ENCODE measurements at places on chromosomes 11 and 22. TPM values are rescaled to one million over a fixed set of nuclear protein-coding genes. Genes with fewer than 3 reads are reported as not detected.

DNA sequence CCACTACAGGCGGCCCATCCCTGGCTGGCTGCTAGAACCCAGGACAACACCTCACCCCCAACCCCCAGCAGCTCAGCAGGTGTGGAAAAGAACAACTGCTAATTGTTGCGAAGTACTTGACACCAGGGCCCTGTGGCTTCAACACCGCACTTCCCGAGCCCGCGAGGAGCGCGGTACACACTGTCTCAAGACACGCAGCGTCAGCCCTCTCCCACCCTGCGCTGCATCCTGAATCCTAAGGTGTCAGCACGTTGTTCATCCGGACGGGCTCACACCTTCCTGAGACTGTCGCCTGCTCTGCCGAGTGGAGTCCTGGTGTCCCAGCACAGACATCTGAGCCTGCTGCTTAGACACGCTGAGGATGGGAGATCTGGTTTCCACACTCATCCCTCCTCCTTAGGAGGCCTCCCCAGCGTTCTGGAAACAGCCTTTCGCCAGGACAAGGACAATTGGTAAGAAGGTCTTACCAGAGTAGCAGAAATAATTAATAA lies 1336.2 kb downstream of the BRD1 start:
- no peak overlapping the region for H3K4me3 ChIP-seq
- H3K27ac ChIP-seq: no peak overlapping the region
- no peaks in the 10 kb centered on the region for H3K36me3 ChIP-seq
- H3K27me3 ChIP-seq: no peaks in the 10 kb centered on the region
- no peak for DNase-seq

GRCh38 chr11:128420951-128421350 lies 166.4 kb downstream of the ETS1 start:
- no peaks in the 10 kb centered on the region for H3K4me1 ChIP-seq
- DNase-seq: no peak
- no peak overlapping the region for H3K27ac ChIP-seq
- no peaks in the 10 kb centered on the region for H3K36me3 ChIP-seq
- H3K27me3 ChIP-seq: no peaks in the 10 kb centered on the region
- no peak overlapping the region for H3K4me3 ChIP-seq

DNA sequence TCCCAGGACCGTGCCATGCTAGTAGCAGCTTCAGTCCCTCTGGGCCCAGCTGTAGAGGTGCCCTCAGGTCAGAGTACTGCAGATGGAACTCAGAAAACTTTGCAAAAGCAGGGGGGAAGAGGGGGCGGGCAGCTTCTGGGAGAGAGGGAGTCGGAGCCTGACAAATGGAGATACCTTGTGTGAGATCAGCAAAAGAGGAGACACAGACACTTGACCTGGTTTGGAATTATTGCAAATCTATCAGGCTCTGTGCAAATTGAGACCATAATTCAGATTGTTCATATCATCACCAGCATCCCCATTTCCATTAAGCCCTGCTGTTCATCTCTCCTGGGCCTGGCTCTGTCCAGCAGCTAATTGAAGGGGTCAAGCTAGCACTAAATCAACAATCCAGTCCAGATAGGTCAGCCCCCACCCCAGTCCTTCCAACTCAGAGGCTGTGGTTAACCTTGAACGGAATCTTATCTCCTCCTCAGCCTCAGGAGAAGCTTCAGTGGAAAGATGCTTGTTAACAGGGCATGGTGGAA lies 292.6 kb upstream of the PLET1 start:
- no peak for DNase-seq
- H3K4me1 ChIP-seq: no peaks in the 10 kb centered on the region
- no peaks in the 10 kb centered on the region for H3K36me3 ChIP-seq
- H3K27me3 ChIP-seq: no peaks in the 10 kb centered on the region
- no peak overlapping the region for H3K27ac ChIP-seq
- no peak overlapping the region for H3K4me3 ChIP-seq

DNA sequence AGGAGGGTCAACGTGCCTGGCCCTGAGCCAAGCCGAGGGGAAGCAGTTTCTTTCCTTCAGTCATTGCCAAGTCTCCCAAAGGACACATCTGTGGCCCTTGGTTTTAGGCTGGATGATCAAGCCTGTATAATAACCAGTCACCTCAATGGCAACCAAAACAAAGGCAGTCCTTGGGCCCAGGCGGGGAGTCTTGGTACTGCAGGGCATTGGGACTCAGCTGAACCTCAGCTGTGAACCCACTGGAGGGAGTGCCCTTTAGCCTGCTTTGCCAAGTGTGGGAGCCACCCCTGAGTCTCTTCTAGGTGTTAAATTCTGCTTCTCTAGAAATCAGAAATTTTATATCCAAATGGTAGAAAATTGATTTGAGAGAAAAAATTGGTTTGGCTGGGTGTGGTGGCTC lies 36.9 kb downstream of the CPT1A start:
- H3K4me3 ChIP-seq: no peak overlapping the region
- no peak overlapping the region for H3K27ac ChIP-seq
- no peaks in the 10 kb centered on the region for H3K4me1 ChIP-seq
- H3K27me3 ChIP-seq: no peaks in the 10 kb centered on the region
- H3K36me3 ChIP-seq: no peaks in the 10 kb centered on the region

DNA sequence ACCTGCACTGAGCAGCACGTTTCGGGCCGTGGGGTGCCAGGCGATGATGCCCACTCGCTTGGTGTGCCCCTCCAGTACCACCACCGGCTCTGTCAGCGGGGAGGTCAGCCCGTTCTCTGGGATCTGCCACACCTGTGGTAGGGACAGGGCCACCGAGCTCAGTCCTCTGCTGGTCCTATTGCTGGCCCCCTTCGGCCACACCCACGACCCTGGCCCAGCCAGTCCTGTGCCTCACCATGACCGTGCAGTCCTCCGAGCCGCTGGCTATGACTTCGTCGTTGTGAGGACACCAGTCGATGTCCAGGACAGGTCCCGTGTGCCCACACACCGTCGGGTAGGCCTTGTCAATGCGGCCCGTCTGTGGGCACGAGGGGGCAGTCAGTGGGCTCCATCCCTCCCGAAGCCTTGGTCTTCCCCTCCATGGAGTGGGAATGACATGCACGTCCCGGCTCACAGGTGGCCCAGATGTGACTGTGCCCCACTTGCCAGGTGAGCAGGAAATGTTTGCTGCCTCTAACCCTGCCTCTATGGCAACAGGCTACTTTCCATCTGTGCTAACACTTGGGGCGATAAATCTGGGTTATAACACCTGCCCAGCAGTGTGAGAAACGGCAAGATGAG lies 1.4 kb downstream of the CORO1B start:
- peak overlapping the region; percentile 92 for H3K27ac ChIP-seq
- H3K27me3 ChIP-seq: no peaks in the 10 kb centered on the region
- peaks cover 62% of the 10 kb centered on the region for H3K4me1 ChIP-seq
- H3K4me3 ChIP-seq: no peak overlapping the region

DNA sequence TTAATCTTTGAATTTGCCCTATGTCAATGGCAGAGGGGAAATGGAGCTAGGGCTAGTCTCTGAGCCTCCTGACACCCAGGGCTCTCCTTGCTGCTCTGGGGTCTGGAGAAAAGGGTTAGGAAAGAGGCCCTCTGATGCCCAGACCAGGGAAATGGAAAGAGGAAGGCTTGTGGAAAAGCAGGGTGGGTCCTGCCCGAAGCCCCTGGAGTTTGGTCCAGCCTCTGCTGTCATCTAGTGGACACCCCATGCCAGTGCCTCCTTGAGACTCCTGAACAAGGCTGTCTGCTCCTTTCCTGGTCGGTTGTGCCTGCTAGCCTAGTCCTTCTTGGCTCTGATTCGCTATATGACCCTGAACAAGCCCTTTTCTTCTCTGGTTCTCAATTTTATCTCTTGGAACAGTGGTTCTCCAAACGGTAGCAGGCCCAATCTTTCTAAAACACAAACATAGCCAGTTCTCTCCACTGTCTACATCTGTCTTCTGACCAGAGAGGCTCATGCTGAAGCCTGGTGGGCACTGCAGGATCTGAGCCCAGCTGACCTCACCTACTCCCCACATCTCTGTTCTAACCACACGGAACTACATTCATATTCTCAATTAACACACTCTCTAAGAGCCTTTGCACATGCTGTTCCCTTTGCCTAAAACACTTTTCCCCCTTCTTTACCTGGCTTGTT lies 8.8 kb upstream of the PLA2G3 start:
- no peaks in the 10 kb centered on the region for H3K36me3 ChIP-seq
- no peak overlapping the region for H3K4me3 ChIP-seq
- H3K27me3 ChIP-seq: no peaks in the 10 kb centered on the region

- H3K36me3 ChIP-seq: no peaks in the 10 kb centered on the region
- H3K4me1 ChIP-seq: no peaks in the 10 kb centered on the region
- H3K4me3 ChIP-seq: no peak overlapping the region
- no peak for DNase-seq
These were observed 251.6 kb downstream of the ETS1 start for GRCh38 chr11:128335729-128336128.

GRCh38 chr11:131652231-131652630 lies 281.8 kb downstream of the NTM start:
- no peaks in the 10 kb centered on the region for H3K4me1 ChIP-seq
- no peaks in the 10 kb centered on the region for H3K36me3 ChIP-seq
- no peak for DNase-seq
- no peaks in the 10 kb centered on the region for H3K27me3 ChIP-seq

DNA sequence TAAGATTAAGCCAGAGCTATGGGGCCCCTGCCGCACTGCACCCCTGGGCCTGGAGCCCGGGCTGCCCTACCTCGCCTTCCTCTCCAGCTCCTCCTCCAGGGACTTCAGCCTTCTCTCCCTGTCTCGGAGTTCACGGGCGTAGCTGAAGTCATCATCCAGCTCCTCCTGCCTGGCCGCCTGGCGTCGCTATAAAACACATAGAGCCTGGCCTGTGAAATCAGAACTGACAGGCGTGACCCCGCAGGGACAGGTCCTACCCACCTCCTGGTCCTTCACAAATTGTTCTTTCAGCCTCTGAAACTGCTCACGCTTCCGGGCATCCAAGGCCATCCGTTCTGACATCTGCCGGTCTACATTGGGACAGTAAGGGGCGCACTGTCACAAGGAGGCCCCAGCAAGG lies 20.8 kb downstream of the TUBGCP6 start:
- H3K4me1 ChIP-seq: no peaks in the 10 kb centered on the region
- H3K27ac ChIP-seq: no peak overlapping the region
- H3K27me3 ChIP-seq: no peaks in the 10 kb centered on the region
- peaks cover 6% of the 10 kb centered on the region for H3K36me3 ChIP-seq
- no peak overlapping the region for H3K4me3 ChIP-seq

DNA sequence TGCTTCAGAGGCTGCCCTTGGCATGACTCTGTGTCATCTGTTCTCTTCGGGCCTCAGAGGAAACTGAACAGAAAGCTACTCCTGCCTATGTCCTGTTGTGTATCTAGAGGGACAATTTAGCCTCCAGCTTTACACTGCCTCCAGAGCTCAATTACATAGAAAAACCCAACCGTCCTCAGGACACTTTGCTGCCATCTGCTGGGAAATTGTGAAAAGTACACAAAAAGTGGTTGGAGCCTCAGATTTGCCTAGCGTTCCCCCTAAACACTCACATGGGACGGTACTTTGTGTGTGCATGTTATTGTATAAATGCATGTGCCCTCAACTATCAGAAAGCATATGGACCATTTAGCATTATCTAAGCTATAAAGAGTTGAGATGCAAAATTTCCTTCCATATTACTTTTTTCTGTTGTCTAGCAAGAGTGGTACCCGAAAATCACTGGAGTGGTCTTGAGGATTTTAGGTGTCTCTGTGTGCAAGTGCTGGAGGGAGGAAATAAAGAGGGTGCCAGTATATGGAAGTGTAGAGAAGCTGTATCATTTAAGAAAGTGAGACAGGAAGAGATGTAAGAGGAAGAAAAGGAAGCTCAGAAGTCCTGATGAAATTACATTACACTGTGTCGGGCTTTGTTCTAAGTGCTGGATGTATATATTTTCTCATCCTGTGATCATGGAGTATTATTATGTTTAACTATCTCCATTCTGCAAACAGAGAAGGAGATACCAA lies 8.7 kb upstream of the MS4A4E start:
- H3K4me1 ChIP-seq: no peaks in the 10 kb centered on the region
- no peaks in the 10 kb centered on the region for H3K27me3 ChIP-seq
- DNase-seq: peak; percentile 85

- H3K4me1 ChIP-seq: no peaks in the 10 kb centered on the region
- H3K27me3 ChIP-seq: no peaks in the 10 kb centered on the region
- H3K4me3 ChIP-seq: no peak overlapping the region
- no peak overlapping the region for H3K27ac ChIP-seq
- H3K36me3 ChIP-seq: no peaks in the 10 kb centered on the region
These were observed 202.9 kb downstream of the GRIK4 start for GRCh38 chr11:120714438-120714837.

DNA sequence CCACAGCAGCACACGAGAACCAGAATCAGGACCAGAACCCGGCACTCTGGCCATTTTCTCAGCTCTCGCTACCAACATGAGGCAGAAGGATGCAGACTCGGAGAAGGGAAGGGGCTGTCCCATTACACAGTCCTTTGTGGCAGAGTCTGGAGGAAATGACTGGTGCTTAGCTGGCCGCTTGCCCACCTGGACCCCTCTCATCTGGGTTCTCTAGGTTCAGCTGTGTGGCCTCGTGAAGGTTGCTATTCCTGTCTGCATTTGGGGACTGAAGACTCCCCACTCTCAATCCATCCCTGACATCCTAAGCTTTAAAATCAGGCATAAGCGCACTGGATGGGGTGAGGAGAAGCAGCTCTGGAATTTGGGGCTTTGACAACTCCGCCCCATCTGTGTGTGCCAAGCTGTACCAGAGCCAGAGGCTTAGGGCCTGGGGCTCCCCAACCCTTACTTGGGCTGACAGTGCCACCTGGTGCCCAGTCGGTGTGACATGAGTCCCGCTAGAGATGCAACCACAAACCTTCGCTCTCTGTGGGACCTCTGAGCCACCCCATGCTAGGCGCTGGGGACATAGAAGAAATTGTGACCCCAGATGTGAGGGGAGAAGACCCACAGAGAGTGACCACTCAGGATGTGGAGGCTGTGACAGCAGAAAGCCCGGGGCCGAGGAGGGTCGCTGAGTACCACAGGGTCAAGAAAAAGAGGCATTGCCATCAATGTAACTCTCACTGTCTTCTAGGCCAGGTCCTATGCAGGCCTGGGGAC lies 35.8 kb upstream of the FCHSD2 start:
- H3K4me1 ChIP-seq: peaks cover 28% of the 10 kb centered on the region
- DNase-seq: peak; percentile 95
- no peaks in the 10 kb centered on the region for H3K36me3 ChIP-seq
- no peak overlapping the region for H3K4me3 ChIP-seq
- H3K27me3 ChIP-seq: no peaks in the 10 kb centered on the region
- H3K27ac ChIP-seq: peak overlapping the region; percentile 88

SMC1B gene
- total RNA-seq: not detected

RAB36 gene
- total RNA-seq: 10.6 TPM

DAGLA gene
- total RNA-seq: not detected

NRIP3 gene
- total RNA-seq: not detected

OTOG gene
- not detected for total RNA-seq

FZD4 gene
- 1.8 TPM for total RNA-seq

HMOX1 gene
- 1.3 TPM for total RNA-seq
